ENCODE measurements at places on chromosomes 2 and 18. TPM values are rescaled to one million over a fixed set of nuclear protein-coding genes. Genes with fewer than 3 reads are reported as not detected.

- H3K36me3 ChIP-seq, result no peaks in the 10 kb centered on the region
- no peak overlapping the region for H3K4me3 ChIP-seq
These were observed 527.7 kb downstream of the TNS1 start for GRCh38 chr2:217475101-217475500.

Gene PCARE
- not detected for total RNA-seq

Gene LYPD1
- 0.27 TPM for total RNA-seq

DNA sequence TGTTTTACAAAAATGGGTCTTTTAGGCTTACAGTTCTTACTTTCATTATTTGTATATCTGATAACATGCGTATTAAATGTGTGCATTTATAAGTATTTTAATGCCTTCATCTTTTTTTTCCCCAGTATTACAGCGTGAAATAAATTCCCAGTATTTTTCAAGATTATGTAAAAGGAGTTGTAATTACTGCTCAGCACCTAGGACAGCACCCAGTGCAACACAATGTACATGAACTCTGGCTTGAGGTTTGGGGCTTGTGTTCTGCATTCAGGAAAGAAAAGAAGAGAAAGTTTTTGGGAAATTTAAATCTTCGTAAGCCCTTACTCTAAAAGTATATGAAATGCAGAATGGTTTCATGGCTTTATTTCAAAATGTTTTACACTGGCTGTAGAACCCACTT is 16.7 kb downstream of the ZNF638 start:
- no peak overlapping the region for H3K4me3 ChIP-seq
- DNase-seq, result no peak
- no peaks in the 10 kb centered on the region for H3K4me1 ChIP-seq
- H3K27ac ChIP-seq, result no peak overlapping the region
- H3K27me3 ChIP-seq, result no peaks in the 10 kb centered on the region
- H3K36me3 ChIP-seq, result no peaks in the 10 kb centered on the region

- no peak overlapping the region for H3K27ac ChIP-seq
- no peaks in the 10 kb centered on the region for H3K27me3 ChIP-seq
- no peak overlapping the region for H3K4me3 ChIP-seq
- no peak for DNase-seq
- H3K4me1 ChIP-seq, result no peaks in the 10 kb centered on the region
These were observed 623.0 kb downstream of the BCL11A start for GRCh38 chr2:59930430-59930829.
